ENCODE measurements at places on chromosomes 2 and 18.

GRCh38 chr2:120305937-120306490 lies 39.9 kb upstream of the INHBB start:
- no peak for DNase-seq

DNA sequence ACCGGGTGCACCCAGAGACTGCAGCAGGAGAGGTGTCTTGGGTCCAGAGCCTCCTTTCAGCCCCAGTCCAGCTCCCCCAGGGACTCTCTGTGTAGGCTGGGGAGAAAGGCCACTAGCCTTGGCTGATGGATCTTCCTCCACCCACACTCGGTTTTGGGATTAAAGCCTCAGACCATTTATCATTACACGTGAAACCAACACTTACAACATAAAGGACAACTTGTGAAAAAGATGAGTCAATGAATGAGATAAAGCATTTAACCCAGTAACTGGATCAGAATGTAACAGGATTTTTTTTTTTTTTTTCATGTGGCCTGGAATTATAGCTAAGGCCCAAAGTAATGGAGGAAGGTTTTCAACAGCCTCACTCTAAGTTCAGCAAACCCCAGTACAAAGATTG lies 32.1 kb downstream of the NAT8 start:
- no peak for DNase-seq

DNA sequence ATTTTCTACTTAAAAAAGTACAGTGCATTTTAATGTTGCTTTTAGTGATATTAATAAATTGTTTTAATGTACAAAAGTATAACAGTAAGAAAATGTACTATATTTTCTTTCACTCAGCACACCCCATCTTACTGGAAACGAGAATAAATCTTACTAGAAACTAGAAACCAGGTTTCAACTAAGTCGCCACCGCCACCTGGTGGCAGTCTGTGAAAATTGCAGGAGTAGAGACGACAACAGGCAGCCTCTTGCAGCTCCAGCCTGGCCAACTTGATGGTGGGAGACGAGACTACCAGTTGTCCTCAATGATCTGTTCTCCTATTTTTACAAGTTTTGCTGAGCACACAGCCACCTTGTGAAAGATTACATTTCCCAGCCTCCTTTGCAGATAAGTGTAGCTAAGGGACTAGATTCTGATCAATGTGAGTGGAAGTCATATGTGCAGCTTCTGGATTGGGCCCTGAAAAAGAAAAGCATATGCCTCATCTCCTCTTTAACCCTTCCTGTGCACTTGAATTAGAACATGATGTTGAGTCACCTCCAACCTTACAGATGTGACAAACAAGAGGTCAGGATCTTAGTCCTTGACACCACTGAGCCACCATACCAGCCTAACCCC lies 8.7 kb downstream of the OTOF start:
- DNase-seq = peak; percentile 33

DNA sequence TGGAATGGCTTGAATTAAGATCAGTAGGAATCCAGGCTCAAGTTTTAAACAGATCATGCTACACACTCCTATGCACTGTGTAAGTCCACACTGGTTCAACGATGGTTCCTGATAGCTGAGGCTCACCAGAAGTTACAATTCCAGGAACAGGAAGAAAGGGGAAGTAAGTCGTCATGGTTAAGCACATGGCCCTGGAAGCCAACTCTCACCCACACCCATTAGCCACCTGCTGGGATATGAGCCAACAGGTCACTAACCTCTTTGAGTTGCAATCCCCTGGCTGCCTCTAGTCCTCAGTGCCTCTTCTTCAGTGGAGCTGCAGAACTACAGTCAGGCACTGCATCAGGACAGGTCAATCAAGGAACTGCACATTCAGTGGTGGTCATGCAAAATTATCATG lies 133.5 kb downstream of the TMEM182 start:
- DNase-seq = no peak

GRCh38 chr2:217743966-217744761 lies 258.6 kb downstream of the TNS1 start:
- DNase-seq = no peak

GRCh38 chr2:154707994-154708575 lies 9.6 kb downstream of the KCNJ3 start:
- DNase-seq = no peak

DNA sequence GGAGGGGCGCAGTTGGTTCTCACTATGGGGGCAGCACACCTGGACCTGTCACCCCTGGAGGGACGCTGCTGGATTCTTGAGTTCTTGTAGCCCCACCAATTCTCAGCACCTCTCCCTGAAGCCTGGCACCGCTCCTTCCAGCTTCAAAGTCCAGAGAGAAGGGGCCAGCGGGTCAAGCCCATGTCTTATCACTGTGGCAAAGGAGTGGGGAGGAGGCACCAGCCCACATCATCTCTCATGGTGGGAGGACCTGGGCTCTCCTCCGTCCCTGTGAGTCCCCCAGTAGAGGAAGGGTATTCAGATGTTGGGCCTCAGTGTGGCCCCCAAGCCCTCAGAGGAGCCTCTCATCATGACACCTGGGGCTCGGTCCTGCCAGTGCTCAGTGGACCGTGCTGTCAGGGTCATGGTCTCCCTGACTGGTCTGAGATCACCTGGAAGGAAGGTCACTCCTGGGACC lies 67.4 kb downstream of the HS1BP3 start:
- DNase-seq = no peak

DNA sequence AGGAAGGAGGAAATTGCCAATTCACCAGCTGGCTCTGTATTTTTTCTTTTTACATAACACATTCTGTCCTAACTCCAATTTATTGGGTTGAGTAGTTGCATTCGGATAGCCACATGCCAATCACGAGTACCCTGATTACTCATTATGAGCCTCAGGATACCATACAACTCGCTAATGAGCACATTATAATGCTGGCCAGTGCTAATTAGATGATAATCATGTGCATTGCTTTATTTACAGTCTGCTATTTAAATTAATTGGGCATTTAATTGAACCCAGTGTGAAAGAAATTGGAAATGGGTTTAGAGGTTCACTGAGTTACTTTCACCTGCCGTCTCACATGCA lies 15.2 kb downstream of the G6PC2 start:
- no peak for DNase-seq

DNA sequence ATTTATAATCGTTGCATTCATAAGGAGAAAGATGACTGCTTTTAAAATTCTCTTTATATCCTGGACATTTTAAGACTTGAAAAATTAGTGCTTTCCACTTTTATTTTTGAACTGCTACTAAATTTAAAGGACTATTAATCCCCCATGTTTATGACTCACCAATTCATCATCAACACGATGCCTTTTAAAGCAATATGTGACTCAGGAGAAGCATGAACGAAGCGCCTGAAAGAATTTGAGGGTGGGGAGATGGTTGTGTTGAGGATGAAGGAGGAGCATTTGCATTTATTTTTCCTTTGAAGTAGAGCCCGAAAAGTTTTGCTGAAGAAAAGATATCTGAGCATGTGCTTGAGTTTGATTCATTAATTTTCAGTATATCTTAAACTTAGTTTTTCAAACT lies 192.2 kb upstream of the LRRTM1 start:
- no peak for DNase-seq

- no peak for DNase-seq
These were observed 124.9 kb downstream of the PIGN start for GRCh38 chr18:62061821-62062478.

GRCh38 chr2:112674229-112674628 lies 28.5 kb downstream of the SLC20A1 start:
- no peak for DNase-seq

DNA sequence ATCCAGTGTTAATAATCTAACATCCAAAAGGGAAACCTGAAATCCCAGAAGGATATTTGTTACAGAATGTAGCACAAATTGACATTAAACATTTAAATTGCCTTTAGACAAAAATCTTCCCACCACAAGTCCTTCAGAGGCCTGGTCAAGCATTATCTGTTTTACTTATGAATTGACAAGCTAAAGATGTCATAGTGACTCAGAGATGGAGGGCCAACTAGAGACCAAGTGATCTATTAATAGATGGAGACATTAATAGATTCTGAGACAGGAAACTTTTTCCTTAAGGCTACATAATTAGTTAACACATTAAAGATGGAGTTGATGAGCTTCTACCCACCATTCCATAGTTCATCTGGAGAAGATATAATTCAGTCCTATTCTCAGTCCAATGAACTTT lies 526.2 kb downstream of the IRS1 start:
- DNase-seq = no peak

- no peak for DNase-seq
These were observed 22.7 kb downstream of the ATAD2B start for GRCh38 chr2:23904215-23904614.

DNA sequence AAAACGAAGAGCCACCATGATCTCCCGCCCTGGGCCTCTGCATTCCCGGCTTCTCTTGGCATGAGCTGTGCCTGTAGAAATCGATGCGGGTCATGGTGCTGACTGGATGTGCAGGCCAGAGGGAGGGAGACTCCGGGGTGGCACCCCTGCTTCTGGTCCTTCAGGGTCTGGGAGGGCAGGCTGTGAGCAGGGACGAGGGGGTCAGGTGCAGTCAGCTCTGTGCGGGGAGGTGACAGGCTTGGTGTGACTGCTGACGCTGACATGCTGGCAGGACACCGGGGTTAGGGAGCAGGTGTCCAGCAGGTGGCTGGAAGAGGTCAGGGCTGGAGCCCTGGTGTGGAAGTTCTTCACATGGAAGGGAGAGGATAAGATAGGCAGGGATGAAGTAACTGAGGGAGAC lies 48.7 kb upstream of the KCNF1 start:
- no peak for DNase-seq

GRCh38 chr18:37547196-37547827 lies 18.3 kb downstream of the CELF4 start:
- no peak for DNase-seq

DNA sequence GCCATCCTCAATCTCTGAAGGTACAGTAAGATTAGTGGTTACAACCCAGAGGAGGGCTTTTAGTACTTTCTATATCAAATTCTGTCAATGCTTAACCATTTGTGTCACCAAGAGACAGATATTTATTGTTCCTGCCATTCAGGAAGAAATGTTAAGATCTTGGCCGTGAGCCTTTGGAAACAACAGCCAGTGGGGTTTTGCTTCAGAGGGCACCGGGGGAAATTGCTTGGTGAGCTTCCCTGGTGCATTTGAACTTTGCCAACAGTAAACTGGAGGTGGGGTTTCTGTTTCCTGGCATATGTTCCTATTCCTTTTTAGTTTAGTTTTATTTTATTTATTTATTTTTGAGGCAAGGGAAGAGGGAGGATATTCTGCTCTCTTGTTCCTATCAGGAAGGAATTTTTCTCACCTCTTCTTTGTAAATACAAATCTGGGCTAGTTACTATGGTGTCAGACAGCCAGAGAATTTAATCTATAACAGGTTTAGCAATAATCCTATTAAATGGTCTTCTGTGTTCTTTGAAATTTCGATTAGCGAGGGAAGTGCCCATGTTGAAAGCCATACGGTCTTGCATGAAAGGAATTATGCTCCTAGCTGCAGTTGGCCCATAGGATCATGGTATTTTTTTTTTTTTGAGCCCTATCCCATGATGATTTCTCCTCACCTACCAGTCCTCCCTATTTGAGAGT lies 95.7 kb downstream of the MAIP1 start:
- DNase-seq = no peak

- no peak for DNase-seq
These were observed 599.4 kb downstream of the XIRP2 start for GRCh38 chr2:167487728-167488127.

DNA sequence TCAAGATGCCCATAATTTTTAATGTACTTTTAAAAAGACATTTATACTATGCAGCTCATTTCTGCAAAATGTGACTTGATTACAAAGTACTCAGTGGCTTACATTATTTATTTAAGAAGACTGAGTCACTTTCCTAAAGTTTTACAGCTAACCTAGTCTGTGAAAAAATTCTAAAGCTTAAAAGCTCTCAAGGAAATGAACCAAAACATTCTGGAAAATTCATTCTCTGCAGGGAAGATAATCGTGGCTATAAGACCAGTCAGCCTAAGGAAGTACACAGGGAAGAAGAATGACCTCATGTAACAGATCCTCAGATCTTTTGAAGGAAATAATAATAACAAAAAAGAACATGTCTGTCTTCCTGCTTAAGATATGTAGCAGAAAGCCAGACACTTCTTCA lies 232.1 kb upstream of the STK17B start:
- no peak for DNase-seq

GRCh38 chr2:225893151-225893550 lies 493.6 kb downstream of the NYAP2 start:
- no peak for DNase-seq

- no peak for DNase-seq
These were observed 227.1 kb downstream of the ARHGAP15 start for GRCh38 chr2:143356336-143356735.

GRCh38 chr2:236257575-236257974 lies 6.6 kb downstream of the ASB18 start:
- no peak for DNase-seq

DNA sequence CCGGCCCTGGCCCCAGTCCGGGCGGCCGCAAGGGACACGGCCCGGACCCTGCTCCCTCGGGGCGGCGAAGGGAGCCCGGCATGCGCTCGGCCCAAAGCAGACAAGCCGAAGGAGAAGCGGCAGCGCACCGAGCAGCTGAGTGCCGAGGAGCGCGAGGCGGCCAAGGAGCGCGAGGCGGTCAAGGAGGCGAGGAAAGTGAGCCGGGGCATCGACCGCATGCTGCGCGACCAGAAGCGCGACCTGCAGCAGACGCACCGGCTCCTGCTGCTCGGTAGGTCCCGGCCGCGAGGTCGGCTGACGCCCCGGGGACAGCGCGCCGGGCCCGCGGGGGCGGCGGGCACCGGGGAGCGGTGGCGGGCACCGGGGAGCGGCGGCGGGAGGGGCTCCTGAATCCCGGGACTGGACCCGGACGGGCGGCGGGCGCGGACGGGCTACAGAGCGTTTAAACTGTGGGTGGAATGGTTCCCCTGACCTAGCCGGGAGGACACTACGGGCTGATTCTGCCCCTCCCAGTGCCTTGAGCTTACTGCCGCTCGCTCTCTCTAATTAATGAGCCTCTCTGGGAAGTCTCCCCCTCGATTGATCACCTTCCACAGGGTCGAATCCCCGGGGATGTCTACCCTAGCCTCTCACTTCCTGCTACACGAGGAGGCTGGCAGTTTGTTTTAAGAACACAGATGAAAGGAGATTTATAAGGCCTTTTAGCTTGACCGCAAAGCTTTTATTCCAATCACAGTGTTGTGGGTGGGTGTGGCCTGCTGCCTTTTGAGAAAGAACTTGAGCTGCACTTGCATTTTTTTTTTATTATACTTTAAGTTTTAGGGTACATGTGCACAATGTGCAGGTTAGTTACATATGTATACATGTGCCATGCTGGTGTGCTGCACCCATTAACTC lies 853 bp downstream of the GNAL start:
- DNase-seq = no peak

Data from stimulated activated naive CD4-positive, alpha-beta T cell treated with Interleukin-2 at 50 U/mL for 16 hours (primary cell).